ENCODE measurements at places on chromosomes 12 and 14.

GRCh38 chr12:59041241-59042121 lies 121.2 kb upstream of the LRIG3 start:
- no peak for DNase-seq

DNA sequence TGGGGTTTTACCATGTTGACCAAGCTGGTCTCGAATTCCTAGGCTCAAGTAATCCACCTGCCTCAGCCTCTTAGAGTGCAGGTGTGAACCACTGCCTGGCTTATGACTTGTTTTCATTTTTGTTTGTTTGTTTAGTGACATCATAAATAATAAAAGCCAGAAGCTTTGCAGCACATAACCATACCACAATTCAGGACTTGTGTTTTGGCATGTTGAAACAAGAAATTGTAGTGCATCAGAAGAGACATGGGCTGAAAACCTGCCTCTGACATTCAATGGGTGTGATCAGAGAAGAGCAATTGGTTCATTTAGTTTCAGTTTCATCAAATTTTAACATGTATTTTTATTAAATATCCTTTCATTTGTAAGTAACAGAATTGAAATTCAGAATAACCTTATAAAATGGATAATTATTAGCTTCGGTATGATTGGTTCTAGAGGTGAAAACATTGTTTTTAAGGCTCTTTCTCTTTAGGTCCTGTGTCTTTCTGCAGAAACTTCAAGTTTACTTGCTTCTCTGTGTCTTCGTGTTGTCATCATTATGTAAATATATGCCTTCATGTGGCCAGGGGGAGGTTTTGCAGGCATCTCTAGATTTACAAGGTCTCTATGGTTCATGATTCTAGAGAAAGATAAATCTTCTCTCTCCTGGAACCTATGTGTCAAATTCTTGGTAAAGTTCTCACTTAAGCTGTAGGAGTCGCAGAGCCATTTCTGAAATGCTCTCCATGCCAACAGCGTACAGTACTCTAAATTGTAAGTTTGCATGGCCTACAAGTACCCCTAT lies 312.0 kb downstream of the KCNC2 start:
- DNase-seq = no peak

GRCh38 chr12:10720974-10721650 lies 2.0 kb downstream of the YBX3 start:
- DNase-seq = no peak

GRCh38 chr14:91586410-91586809 lies 76.3 kb upstream of the PPP4R3A start:
- DNase-seq = no peak

GRCh38 chr12:76563061-76563460 lies 3.5 kb upstream of the OSBPL8 start:
- no peak for DNase-seq

DNA sequence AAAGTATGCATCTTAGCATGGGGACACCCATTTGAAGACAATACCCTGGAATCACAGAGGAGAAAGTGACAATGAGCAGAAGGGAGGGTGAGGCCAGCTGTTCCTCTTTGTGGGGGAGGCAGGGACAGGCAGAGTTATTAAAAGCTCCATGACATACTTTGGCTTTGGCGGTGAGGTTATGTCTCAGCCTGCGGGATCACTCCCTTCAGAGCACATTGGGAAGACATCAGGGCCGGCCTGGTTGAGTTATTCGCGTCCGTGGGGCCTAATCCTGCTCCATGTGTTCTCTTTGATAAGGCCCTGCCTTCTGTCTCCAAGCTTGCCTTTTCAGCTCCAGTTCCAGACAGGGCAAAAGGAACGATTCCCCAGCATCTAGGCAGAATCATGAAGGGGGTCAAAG lies 98.8 kb upstream of the NTF3 start:
- no peak for DNase-seq

GRCh38 chr12:79374545-79374944 lies 316.2 kb downstream of the PAWR start:
- DNase-seq = no peak

GRCh38 chr12:95633732-95634465 lies 82.6 kb upstream of the USP44 start:
- DNase-seq = no peak

GRCh38 chr12:82708061-82708879 lies 21.6 kb downstream of the TMTC2 start:
- DNase-seq = no peak

DNA sequence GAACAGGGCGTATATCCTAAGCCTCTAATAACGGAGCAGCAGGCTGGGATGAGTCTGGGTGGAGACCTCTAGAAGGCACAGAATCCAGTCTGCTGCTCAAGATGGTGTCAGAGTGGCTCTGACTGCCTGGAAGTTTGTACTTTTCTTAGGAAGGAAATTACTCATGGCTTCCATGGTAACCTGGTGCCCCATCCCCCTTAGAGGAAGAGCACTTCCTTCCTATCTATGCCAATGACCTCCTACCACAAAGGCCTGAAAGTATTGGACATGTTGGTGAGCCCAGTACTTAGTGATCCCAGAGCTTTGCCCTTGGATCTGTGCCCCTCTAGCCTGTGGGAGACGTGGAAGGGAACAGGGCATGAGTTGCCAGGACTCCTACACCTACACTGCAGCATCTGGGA lies 1.5 kb downstream of the BATF start:
- no peak for DNase-seq

Data from DMS79 (cell line).